Subcutaneous adipose tissue (tissue), 4 donors: ENCODE measurements at places on chromosomes 16 and 17. TPM values are rescaled to one million over a fixed set of nuclear protein-coding genes. Genes with fewer than 3 reads are reported as not detected.

ASGR2 gene
- total RNA-seq: 1.3 TPM

SHCBP1 gene
- total RNA-seq: 2.4 TPM

KRT23 gene
- total RNA-seq: not detected

HEATR3 gene
- 19.2 TPM for total RNA-seq

UMOD gene
- not detected for total RNA-seq

KRTAP4-4 gene
- not detected for total RNA-seq

C17orf78 gene
- total RNA-seq: not detected

KIF18B gene
- total RNA-seq: not detected

VTN gene
- total RNA-seq: 0.85 TPM

CMTM1 gene
- 2.2 TPM for total RNA-seq

KRTAP2-4 gene
- total RNA-seq: not detected

C16orf96 gene
- 1.1 TPM for total RNA-seq

TOM1L1 gene
- 13.7 TPM for total RNA-seq

MYH8 gene
- total RNA-seq: not detected

CMC2 gene
- 38.0 TPM for total RNA-seq

MPHOSPH6 gene
- total RNA-seq: 33.0 TPM

NHLRC4 gene
- not detected for total RNA-seq

MRM1 gene
- total RNA-seq: 9.6 TPM

MVD gene
- total RNA-seq: 10.1 TPM

GPRC5C gene
- total RNA-seq: 3.8 TPM

SLC16A6 gene
- 0.98 TPM for total RNA-seq

HASPIN gene
- total RNA-seq: not detected

CCL4L2 gene
- total RNA-seq: not detected

FZD2 gene
- 0.98 TPM for total RNA-seq

SLFN11 gene
- 79.6 TPM for total RNA-seq

RRAD gene
- total RNA-seq: 2.4 TPM

SLC16A11 gene
- total RNA-seq: not detected

HBA1 gene
- total RNA-seq: 64.5 TPM
